EL (cell line): ENCODE measurements at places on chromosomes 12 and 14.

DNA sequence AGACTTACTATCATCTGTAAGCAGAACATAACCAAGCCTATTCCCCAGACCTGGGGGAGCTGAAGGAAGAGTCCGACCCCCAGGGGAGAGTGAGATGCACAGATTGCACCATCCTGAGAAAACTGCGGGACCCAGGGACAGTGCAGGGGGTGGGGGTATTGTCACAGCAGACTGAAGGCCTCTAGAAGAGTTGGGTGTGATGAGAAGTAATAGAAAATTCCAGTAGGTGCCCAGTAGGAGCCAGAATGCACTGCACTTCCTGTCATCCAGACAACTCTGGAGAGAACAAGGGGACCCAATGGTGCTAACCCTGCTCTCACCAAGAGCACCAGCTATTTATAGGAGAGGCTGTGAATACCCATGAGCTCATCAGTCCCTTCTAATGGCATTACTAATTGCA lies 190.1 kb downstream of the BCL11B start:
- no peak for DNase-seq

DNA sequence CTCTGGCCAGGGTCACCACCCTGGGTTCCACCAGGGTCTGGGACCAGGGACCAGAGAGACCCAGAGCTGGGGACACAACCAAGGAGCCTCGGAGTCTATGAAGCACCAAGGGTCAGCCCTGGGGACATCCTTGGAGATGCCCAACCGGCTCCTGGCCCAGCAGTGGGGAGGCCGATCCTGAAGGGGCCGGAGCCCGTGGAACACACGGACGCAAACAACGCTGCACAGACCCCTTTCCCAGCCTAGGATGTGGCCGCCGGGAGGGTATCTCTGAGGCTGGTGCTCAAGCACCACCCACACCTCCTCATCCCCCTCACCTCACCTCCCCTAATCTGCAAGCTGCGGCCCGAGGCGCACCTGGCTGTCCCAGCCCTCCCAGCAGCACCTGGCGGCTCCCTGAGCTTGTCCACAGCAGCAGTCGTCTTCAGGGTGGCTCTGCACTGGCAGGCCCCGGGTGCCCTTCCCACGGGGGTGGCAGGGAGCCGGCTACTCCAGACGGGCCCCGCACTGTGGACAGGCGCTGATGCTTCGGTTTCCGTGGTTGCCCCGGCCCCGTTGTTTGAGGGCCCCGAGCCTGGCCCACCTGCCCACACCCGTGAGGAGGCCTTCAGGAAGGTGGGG lies 146.8 kb upstream of the C14orf180 start:
- DNase-seq: no peak

DNA sequence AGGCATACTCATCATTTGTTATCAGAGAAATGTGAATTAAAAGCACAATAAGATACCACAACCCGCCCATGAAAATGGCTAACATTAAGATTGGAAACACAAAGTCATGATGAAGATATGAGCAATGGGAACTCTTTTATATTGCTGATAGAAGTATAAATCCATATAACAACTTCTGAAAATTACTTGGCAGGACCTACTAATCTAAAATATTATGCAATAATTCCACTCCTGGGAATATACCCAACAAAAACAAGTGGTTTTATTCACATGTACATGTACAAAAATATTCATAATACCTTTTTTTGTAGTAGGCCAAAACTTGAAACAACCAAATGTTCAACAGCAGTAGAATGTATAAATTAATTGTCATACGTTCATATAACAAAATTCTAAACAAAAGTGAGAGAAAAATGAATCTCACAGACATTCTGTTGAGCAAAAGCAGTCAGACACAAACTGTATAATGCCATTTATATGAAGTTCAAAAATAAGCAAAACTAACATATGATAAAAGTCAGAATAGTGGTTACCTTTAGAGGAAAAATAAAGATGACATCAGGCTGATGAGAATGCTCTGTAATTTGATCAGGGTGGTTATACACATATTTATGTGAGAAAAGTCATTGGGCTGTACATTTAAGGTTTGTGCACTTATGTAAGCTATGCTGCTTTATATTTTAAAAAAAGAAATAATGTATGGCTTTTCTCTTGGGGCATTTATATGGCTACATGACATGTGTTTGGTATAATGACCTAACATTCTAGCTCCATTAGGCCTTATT lies 309.2 kb upstream of the KITLG start:
- peak; percentile 41 for DNase-seq

GRCh38 chr14:95256002-95256775 lies 63.5 kb downstream of the CLMN start:
- no peak for DNase-seq

DNA sequence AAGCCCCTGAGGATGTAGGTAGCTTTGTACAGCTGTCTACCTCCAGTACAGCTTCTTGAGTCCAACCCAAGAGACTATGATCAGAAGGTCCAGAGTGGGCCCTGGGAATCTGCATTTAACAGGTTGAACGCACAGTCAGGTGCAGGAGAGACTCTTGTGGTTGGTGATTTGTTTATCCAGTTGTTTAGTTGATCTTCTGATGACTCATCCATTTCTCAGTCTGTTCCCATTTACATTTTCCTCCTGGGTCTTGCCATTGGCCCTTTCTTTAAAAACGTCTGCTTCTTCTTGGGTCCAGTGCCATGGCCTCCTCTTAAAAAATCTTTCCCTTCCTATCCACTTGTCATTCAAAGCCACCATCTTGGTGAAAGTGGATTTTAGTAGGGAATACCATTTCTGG lies 734.2 kb downstream of the MED13L start:
- DNase-seq: no peak

DNA sequence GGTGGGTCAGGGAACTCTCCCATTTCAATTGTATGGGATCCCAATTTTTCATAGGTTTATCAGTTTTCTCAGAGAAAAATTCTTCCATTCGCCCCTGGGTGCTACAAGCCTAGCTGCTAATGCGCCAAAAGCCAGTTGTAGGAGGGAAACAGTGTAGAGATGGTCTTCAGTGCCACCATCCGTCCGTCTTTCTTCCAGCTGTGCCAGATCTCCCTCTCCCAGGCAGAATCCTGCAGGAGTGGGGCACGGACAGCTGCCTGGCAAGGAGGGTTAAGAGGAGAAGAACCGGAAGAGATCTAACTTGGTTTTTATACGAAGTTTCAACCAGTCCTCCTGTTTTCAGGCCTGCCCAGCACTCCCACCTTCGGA lies 38.9 kb upstream of the FUT8 start:
- DNase-seq: no peak

DNA sequence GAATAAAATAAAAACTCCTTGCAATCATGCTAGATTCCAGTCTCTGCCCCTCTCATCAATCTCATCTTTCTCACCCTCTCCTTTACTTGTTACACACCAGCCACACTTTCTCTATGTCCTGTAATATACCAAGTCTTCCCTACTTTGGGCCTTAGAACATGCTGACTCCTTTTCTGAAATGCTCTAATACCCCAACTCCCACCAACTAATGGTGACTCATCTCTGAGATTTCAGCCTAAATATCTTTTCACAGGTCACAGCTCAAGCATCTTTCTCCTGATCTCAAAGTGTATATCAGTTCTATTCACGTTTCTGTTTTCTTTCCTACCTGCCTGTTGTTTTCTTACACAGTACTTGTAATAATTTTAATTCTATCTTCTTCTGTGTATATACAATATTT lies 378.9 kb upstream of the PRICKLE1 start:
- DNase-seq: no peak

DNA sequence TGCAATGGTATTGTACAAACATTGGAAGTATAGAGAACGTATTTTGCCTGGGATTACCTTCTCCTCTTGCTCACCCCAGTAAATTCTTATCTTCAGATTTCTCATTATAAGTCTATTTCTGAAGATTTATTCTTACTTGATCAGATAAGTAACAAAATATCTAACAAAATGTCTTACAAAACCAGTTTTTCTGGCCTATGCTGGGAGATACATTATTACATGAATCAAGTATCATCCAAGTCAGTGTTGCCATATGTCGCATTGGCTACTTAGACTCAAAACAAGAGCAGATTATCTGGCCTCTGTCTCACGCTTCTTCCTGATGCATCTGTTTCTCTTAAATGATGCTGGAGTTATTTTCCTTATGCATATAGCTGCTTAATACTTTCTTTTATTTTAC lies 408.5 kb downstream of the CCER1 start:
- no peak for DNase-seq

DNA sequence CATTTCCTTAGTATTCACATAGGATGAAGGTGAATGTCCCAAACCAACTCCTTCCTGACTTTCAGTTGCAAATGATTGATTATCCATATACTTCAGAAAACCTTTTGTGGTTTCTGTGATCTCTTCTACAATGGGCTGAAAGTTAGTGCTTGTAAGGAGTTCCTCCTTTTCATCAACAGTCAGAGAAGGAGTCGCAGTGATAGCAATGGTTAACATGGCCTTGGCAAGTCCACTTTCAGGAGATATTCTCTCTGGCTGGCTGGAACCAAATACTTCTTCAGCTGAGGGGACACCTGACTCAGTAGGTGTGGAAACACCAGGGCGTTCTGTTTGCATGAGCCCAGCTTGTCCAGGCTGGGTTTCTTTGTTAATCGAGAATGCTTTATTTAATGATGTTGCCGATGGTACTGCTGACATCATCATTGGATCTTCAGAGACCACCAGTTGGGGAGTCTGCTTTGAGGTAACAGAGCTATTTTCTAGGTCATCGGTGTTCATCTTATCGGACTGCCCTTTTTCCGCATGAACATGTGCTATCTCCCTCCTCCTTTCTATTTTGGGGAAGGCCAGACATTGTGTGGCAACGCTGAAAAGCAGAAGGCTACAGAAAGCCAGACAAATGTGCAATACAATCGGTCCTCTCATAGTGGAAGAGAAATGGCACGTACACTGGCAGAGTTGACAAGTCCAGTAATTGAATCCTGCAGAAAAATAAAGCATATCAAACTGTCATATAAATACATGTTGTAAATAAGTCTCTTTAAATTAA lies 13.1 kb downstream of the ARMH4 start:
- DNase-seq: no peak

DNA sequence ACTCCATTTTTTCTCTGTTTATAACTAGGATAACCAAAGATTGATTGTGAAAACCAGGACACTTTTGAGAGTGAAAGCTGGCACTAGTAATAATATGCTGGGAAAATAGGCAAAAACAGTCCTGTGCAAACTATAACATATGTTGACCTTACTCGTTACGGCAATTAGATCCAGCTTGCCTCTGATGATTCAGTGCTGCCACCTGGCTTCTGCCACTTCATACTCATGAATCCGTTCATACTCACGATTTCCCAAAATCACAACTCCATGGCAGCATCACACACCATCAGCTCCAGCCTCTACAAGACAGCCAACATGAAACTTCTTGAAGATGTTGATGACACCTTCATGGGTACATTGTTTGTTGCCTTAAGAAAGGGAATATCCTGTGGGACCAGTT lies 49.1 kb upstream of the CAND1 start:
- DNase-seq: peak; percentile 2

GRCh38 chr12:79317179-79317847 lies 373.5 kb downstream of the PAWR start:
- DNase-seq: no peak
